HuH-7.5 (cell line): ENCODE measurements at places on chromosomes 5 and 9.

DNA sequence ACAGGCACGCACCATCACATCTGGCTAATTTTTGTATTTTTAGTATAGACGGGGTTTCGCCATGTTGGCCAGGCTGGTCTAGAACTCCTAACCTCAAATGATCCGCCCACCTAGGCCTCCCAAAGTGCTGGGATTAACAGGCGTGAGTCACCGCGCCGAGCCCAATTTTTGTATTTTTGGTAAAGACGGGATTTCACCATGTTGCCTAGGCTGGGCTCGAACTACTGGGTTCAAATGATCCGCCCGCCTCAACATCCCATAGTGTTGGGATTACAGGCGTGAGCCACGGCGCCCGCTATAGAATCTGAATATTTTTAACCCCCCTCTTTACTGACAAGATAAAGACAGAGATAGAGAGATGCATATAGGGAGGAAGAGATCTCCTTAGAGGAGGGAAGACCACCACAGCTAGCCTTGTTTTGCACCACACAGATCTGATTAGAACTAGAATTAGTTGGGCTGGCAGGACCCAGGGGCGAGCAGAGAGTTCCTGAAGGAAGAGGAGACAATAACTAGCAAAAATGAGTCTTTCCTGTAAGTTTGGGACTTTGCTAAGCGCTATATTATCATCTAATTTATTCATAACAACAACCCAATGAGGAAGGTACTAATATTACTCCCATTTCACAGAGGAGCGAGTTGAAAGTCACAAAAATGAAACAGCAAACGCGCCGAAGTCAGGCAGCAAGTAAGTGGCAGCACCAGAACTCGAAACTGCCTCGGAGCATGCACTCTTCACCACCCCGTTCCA lies 1.5 kb upstream of the ANKHD1 start:
- DNase-seq = no peak

GRCh38 chr5:154260224-154260927 lies 69.8 kb downstream of the GALNT10 start:
- no peak for DNase-seq

DNA sequence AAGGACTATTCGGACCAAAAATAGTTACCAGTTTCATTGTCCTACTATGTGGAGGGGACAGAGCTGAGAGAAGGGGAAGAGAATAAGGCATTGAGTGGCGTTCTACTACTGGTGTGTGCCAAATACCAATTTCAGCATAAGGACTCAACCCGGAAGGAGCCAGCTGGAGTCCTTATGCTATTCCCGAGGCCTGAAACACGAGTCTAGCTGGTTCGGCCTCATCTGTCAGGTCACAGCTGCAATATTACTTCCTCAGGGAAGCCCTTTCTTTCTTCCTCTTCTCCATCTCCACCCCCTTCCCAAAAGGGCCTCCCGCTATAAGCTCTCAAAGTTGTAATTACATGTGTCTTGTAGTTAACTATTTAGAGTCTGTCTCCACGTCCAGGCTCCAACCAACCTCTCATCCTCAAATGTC lies 20.5 kb upstream of the FER start:
- DNase-seq = no peak

GRCh38 chr9:114124666-114125475 lies 25.8 kb upstream of the KIF12 start:
- DNase-seq = no peak

DNA sequence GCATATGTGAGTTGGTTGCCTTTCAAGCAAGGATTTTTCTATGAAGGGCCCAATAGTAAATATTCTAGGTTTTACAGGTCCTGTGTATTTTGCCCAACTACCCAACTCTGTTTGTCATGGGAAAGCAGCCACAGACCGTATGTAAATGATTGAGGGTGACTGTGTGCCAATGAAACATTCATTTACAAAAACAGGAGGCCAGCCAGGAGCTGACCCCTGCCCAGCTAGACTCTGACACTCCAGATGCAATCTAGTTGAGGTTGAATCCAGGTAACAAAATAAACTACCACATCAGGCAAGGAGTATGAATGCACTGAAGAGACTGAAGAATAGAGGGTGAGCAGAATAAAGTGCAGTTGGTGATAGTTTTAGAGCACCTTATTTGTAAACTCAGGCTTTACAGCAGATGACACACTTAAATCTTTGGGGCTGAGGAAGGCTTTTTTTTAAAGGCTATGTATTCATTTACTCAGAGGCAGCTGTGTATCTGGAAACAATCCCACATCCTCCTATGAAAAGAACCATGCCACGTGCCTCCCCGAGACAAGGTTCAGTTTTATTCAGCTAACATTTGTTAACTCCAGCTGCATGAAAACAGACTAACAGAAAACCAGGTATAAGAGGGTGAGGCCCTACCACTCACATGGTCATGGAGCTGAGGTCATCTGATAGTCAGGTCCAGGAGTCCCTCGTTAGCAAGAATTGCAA lies 60.7 kb downstream of the SLC1A1 start:
- no peak for DNase-seq

GRCh38 chr9:75957116-75957515 lies 66.6 kb downstream of the PCSK5 start:
- no peak for DNase-seq

DNA sequence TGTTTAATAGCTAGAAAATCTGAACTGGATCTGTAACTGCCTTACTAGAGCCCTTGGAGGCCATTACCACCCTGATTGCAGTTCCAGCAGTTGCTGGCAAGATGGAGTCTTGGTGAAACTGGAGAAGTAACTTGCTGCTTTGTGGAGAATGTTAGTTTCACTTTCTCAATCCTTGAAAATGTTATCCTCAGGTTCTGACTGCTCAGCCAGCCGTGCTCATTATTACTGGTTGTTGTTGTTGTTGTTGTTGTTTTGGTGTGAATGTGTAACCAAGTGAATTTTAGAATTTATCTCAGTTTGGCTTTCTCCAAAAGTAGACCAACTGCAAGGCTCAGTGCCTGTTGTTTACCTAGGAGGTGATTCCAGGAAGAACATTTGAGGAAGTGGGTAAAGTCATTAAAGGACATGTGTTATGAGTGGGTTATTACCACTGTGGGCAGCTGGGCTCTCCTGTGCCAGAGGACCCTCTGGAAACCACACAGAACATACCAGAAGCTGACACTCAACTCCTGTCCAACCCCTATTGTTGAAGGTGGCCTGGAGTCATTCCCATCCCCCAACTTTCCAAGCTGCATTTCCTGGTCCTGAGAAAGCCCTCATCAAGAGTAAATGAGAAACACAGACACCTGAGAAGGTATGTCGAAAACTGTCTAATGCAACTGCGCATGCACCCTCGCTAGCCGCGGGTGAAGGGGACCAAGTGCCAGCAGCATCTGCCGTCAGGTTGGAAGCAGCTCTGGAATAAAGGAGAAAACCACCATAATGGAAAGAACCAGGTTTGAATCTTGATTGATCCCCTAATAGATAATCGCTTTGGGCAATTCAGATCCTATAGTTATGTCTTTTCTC lies 111.6 kb downstream of the CMYA5 start:
- DNase-seq = no peak

DNA sequence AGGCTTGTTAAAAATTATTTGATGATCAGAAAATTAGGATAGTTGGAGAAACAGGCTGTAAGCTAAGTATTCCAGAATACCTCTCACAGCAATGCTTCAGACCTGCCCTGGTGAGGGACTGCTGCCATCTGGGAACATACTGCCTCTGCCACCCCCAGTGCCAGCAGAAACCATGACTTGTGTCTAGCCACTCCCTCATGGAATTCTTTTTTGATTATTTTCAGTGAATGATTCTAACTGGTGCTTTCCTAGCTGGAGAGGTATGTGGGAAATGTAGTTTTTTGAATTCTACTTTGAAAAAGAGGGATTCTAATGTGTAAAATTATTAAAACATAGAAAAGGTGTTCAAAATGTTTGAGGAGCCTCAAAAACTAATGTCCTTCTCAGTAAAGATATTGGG lies 126.3 kb downstream of the HMHB1 start:
- DNase-seq = no peak

GRCh38 chr5:146419696-146420095 lies 27.4 kb upstream of the TCERG1 start:
- no peak for DNase-seq

- no peak for DNase-seq
Measured at GRCh38 chr9:26955222-26955903, 849 bp upstream of the IFT74 start.

GRCh38 chr5:90161414-90161813 lies 248.1 kb downstream of the CETN3 start:
- no peak for DNase-seq

- no peak for DNase-seq
Measured at GRCh38 chr5:59003641-59004040, 420.8 kb downstream of the RAB3C start.

- DNase-seq = no peak
Measured at GRCh38 chr9:72327631-72328030, 37.4 kb downstream of the ZFAND5 start.
